H1 (cell line): ENCODE measurements at places on chromosomes 1 and 21.

- DNase-seq: no peak
Measured at GRCh38 chr21:45385549-45386050, 19.4 kb upstream of the COL18A1 start.

DNA sequence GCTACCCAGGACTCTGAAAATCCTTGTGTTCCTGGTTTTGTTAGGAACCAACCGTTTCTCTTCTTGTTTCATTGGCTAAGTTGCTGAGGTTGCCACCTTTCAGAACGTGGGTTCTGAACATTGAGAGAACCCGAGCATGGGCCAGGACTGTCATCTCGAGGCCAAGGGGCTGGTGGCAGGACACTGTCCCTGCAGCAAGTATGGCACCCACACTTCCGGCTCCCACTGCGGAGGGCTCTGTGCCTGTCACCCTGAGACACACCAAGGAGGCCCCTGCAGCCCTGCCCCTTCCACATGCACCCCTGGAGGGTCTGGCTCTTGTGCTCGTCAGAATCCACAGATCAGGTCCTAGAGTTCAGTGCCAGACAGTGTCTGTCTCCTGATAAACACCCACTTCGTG is 39.1 kb upstream of the LRRC3 start:
- no peak for DNase-seq

GRCh38 chr1:19138331-19138730 is 71.7 kb downstream of the UBR4 start:
- no peak for DNase-seq

DNA sequence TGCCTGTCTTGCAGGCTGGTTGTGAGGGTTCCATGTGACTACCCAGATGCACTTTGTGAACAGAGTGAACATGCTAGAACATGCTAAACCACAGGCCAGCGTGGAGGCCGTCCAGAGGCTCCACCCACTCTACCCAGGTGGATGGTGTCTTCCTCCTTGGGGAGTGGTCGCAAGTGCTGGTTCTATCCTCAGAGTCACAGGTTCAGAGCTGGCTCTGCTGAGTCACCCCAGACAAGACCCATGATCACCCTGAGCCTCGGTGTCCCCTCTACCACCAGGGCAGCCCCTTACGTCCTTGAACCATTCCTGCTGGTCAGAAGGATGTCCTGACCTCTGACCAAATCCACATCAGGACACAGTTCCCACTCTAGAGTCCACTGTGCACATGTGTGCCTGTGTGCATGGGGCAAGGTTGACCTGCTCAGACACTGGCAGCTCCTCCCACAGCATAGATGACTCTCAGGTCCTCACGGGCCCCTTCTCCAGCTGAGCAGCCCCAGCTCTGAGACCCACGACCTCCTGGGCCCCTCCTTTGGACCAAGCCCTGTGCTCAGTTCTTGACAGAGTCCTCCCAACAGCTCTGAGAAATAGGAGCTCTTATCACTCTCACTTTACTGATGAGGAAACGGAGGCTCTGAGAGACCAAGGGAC is 391.8 kb downstream of the MATN1 start:
- DNase-seq: no peak

- no peak for DNase-seq
Measured at GRCh38 chr1:244869364-244869827, 5.1 kb upstream of the HNRNPU start.

GRCh38 chr1:116488071-116488470 is 82.8 kb downstream of the CD58 start:
- no peak for DNase-seq

- no peak for DNase-seq
Measured at GRCh38 chr1:151944857-151945575, 35.7 kb upstream of the THEM4 start.

- DNase-seq: no peak
Measured at GRCh38 chr1:28535180-28535579, 17.7 kb upstream of the TRNAU1AP start.

DNA sequence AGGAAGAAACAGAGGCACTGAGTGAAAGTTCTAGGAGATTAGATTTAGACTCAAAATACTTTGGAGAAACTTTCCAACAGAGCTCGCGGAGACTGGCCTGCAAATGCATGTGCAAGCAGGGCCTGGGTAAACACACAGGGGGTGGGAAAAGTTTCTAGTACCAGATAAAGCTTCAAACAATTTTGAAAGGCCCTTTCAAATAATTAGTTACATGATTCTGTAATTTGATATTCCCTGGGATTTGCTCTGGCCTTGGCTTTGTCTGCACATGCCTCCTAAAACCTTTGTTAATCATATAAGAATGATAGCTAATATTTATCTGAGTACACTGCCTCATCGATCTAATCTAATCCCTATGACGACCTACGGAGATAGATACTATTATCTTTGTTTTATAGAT is 31.3 kb downstream of the VTCN1 start:
- DNase-seq: no peak

- DNase-seq: no peak
Measured at GRCh38 chr1:167774710-167775109, 52.9 kb downstream of the MPZL1 start.

DNA sequence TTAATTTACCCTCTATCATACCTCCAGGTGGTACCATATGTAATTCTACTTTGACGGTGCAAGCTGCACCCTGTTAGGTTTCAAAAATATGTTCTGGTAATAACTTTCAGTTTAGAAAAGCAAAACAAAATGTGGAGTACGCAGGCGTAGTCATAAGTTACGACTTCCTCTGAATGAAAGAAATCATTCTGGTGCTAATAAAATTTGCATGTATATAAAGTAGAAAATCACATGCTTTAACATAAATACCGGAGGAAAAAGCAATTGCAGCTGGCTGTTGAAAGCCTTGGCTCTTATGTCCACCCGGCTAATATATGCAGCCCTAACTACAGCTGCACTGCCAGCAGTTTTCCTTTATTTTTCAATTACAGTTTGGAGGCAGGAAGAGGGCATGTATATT is 65.2 kb upstream of the TMPRSS15 start:
- DNase-seq: no peak

DNA sequence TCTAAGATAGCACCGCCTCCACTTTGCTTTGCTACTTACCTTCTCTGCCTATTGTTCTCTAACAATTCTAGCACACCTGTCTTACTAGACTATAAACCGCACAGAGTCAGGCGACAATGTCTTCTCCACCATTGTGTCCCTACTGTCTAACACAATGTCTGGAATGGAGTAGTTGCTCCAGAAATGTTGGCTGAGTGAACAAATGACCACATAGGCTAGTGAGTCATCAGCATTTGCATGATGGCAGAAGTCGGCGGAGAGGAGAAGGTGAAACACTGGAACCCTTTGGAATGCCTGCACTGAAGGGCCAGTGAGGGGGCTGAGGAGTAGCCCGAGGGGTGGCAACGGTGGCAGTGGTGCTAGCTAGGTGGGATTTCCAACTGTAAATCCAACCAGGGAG is 14.0 kb upstream of the PABPC4 start:
- no peak for DNase-seq

GRCh38 chr1:25799352-25799934 is 550 bp upstream of the SELENON start:
- no peak for DNase-seq

DNA sequence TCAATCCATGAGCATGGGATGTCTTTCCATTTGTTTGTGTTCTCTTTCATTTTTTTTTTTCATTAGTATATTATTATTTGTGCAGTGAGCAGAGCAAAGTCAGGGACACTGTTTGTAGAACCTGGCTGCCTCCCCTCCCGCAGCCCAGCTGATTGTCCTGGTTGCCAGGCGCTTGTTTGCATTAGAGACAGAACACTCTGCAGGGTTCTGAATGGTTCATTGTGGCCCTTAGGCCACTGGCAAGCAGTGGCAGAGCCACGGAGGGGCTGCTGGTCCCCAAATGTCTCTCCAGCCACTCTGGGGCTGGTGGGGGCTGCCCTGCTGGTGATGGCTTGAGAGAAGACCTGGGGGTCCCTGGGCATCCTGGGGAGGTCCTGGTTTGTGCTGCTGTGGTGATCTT is 29.0 kb downstream of the ETS2 start:
- no peak for DNase-seq

GRCh38 chr1:35288761-35289160 is 20.3 kb downstream of the ZMYM4 start:
- no peak for DNase-seq

GRCh38 chr1:41390573-41390972 is 29.3 kb downstream of the FOXO6 start:
- DNase-seq: no peak

DNA sequence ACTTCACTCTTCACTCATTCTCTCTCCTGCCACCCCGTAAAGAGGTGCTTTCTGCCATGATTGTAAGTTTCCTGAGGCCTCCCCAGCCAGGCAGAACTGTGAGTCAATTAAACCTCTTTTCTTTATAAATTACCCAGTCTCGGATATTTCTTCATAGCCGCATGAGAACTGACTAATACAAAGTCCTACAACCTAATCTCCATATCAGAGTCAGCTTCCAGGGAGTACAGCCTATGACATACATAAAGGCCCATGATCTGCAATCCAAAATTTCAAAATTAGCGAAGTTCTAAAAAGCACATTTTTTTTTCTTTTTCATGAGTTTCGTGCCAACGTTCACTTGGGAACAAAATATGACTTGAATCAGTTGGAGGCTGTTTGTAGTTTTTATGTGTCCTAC is 256.9 kb upstream of the DUSP10 start:
- DNase-seq: no peak

- no peak for DNase-seq
Measured at GRCh38 chr1:109807402-109807801, 43.7 kb upstream of the EPS8L3 start.

DNA sequence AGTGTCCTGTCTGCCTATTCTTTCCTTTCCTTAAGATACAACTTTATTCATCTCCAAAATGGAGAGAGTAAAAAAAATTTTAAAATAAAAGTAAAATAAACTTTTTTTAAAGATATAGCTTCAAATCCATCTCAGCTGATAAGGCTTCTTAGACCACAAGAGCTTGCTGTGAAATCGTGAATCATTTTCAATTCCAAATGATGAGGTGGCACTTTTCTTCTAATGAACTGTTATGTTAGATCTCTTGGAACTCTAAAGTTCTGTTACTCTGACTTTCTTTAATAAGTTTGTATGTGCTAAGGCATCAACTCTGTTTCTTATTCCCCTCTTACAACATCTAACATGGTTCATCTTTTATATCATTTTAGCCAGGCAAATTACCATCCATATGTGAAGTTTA is 4.5 kb downstream of the SH3GLB1 start:
- no peak for DNase-seq

GRCh38 chr21:40315626-40316025 is 448.4 kb downstream of the PCP4 start:
- DNase-seq: no peak

GRCh38 chr1:54407154-54407403 is 885 bp upstream of the SSBP3 start:
- no peak for DNase-seq

GRCh38 chr1:231887166-231887565 is 260.6 kb downstream of the DISC1 start:
- DNase-seq: no peak

- peak; percentile 50 for DNase-seq
Measured at GRCh38 chr1:101567582-101568189, 330.9 kb downstream of the S1PR1 start.

DNA sequence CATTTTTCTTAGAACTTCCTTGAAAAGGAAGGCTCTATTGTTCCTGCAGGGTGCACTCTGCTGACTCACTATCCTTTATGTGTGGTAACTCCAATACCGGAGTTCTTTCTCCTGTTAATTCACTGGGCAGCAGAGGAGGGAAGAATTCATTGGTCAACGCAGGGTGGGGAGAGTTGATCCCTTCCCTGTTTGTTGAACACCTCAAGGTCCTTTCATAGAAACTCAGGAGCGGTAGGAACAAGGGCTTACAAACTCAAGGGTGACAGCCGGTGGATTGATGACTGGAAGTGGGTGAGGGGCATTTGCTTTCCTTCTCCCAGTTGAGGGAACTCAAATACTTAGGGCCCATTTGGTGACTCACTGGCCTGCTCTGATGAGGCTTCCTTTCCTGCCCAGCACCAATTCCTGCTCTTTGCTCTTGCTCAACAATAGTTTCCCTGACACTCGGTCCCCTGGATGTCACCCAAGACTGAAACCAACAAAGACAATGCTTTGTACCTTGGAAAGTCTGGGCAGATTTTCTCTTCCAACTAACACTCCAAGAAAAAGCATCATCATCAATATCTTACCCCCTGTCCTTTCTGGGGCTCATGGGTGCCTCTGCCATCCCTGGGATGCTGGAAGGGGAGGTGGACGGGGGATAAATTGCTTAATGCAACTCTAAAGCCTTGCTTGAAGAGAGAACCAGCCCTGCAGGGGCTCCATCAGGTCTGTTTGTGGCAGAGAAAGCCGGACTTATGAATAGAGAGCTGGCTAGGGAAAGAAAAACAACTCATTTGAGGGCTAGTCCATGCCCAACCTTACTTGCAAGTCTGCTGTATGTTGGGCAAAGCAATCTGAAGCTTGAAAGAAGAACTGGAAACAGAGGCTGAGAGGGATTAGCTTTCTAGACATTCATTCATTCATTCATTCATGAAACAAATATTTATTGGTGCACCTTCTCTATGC is 9.3 kb downstream of the SLC26A9 start:
- no peak for DNase-seq

DNA sequence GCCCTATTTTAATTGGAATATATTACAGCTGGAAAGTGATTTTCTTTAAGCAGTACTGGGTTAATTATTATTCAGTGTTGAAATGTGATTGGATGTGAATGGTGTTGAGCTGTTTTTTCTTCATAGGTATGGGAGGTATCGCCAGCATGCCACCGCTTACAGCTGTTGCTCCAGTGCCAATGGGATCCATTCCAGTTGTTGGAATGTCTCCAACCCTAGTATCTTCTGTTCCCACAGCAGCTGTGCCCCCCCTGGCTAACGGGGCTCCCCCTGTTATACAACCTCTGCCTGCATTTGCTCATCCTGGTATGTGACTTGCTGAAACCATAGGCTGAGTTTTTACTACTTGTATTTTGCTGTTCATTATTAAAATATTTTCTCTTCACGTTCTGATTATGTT is 107.7 kb downstream of the ITSN1 start:
- DNase-seq: no peak

- no peak for DNase-seq
Measured at GRCh38 chr1:68291688-68292384, 59.5 kb upstream of the WLS start.

DNA sequence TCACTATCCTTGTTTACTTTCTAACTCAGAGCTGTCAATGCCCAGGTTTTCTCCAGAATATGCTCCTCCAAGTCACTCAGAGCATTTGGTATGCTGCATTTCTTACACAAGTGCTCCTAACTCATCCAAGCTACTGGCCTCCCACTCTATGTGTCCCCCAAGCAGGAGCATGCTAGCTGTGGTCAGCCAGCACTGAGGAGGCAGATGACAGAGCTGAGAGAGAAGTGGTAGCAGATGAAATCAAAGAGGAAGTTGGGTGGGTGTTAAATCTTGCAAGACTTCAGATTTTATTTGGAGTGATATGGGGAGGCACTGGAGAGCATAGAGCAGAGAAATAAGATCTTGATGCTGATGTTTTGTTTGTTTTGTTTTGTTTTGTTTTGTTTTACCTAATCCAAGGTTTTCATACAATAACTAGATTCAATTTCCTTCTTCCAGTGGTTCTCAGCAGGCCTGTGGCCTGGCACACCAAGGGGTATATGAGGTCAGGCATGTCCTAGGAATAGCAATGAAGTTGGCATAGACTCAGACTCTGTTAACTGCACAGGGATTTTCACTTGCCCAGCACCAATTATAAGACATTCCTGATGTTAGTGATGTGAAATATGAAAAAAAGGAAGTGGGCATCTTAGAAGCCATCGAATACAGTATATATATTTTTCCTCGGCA is 3.1 kb upstream of the PGBD5 start:
- DNase-seq: no peak
